ENCODE measurements at places on chromosomes 5 and 9.

GRCh38 chr5:31983851-31984250, 190.3 kb downstream of the GOLPH3 start:
- no peak overlapping the region for H3K4me3 ChIP-seq
- no peak overlapping the region for H3K27ac ChIP-seq
- no peaks in the 10 kb centered on the region for H3K27me3 ChIP-seq

- no peak for DNase-seq
- H3K27me3 ChIP-seq: no peaks in the 10 kb centered on the region
- H3K4me3 ChIP-seq: no peak overlapping the region
- H3K27ac ChIP-seq: peak overlapping the region; percentile 20
- no peaks in the 10 kb centered on the region for H3K36me3 ChIP-seq
Measured at GRCh38 chr9:72592502-72593403, 71.3 kb downstream of the TMC1 start.

- H3K4me1 ChIP-seq: peaks cover 53% of the 10 kb centered on the region
- no peak overlapping the region for H3K4me3 ChIP-seq
- H3K27me3 ChIP-seq: no peaks in the 10 kb centered on the region
- no peaks in the 10 kb centered on the region for H3K36me3 ChIP-seq
Measured at GRCh38 chr5:160167624-160168165, 48.4 kb upstream of the PWWP2A start.

DNA sequence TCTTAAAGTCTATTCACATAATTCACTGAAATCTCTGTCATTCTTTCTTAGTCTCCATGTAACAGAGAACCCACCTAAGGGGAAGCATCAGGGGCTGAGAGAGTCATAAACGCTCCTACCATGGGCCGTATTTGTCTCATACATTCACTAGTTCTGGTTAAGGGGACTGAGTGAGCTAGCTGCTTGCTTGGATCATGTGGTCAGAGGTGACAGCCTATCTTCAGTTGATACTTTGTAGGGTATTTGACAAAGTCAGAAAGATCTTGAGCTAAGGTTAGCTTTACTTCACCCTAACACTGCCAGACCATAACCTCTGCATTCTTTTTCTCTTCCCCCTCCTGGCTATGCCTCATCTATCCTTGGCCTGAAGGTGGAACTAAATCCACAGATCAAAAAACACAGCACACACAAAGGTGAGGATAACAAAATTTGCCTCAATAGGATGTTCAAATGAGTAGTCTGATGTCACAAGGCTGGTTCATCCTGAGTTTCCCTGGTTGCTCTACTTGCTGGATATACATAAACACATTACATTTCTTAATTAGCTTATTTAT, 66.5 kb downstream of the MARCHF3 start:
- H3K27me3 ChIP-seq: no peaks in the 10 kb centered on the region
- no peak overlapping the region for H3K4me3 ChIP-seq
- no peaks in the 10 kb centered on the region for H3K4me1 ChIP-seq
- no peak overlapping the region for H3K27ac ChIP-seq
- H3K36me3 ChIP-seq: no peaks in the 10 kb centered on the region
- no peak for DNase-seq

DNA sequence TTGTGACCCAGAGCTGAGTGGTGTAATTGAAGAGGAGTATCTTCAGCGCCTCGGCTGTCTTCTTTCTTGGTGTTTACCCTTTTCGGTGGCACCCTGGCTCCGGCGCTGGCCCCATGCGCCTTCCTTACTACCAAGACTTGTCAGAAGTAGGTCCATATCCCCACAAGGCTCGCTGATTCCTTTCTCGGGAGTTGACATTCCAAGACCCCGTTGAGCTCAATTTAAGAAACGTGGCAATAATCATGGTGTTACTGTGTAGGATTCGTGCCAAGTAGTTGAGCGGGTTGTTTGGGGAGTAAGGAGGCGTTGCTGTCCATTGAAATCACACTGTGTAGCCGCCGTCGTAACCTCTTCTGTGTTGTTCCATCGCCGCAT, 795 bp downstream of the NDUFAF2 start:
- H3K36me3 ChIP-seq: no peaks in the 10 kb centered on the region
- peak overlapping the region; percentile 74 for H3K4me3 ChIP-seq
- H3K27me3 ChIP-seq: no peaks in the 10 kb centered on the region
- peak; percentile 89 for DNase-seq
- H3K27ac ChIP-seq: peak overlapping the region; percentile 87

- DNase-seq: no peak
- H3K27ac ChIP-seq: no peak overlapping the region
Measured at GRCh38 chr5:144778561-144778960, 607.9 kb downstream of the KCTD16 start.

DNA sequence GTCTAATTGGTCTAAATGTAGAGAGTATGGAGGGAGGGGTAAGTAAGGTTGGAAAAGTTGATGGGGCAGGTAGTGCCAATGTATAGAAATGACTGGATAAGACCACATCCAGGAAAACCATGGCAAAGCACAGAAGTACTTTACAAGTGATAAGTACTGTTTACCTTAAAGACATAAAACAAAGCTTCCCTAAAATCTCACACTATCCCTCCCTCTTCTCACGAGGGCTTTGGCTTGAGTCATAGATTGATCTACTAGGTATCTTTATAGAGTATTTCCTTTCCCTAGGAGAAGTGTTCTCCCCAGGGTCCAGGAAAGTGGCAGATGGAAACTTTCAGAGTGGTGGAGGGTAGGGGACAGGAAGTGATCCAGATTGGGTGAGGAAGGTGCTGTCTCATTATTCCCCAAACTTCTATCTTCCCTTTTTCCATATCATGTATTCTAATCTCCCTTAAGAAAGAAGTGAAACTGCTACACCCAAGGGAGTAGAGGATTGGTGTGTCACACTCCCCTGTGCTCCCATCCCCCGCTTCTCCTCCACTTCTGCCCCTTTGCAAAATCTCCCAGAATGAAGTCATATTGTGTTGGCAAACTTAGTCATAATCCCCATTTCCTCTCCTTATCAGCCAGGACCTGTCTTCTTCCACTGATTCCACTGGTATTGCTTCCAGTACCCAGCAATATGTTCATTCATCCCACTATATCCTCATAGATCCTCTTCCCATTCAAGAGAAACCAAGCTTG, 14.6 kb downstream of the IL33 start:
- peak overlapping the region; percentile 56 for H3K27ac ChIP-seq
- no peak for DNase-seq
- H3K4me1 ChIP-seq: peaks cover 28% of the 10 kb centered on the region

- H3K4me3 ChIP-seq: no peak overlapping the region
- DNase-seq: no peak
- H3K27me3 ChIP-seq: no peaks in the 10 kb centered on the region
Measured at GRCh38 chr9:107169796-107170195, 113.3 kb upstream of the RAD23B start.

DNA sequence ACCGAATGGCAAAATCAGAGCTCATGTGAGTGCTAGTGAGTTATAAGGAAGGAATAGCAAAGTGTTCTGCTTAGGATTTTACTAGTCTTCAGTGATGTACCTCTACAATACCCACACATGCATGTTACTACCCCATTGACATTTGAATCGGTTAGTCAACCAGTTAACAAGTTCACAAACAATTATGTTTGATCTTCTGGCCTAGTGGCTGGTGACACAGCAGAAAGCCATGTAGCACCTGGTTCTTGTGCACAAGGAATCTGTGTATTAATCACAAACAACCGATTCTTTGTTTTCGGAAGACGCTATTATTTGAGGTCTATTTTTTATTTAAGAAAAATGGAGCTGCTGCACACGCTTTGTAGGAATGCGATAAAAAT, 41.9 kb downstream of the NTRK2 start:
- DNase-seq: no peak
- H3K4me3 ChIP-seq: no peak overlapping the region
- H3K27me3 ChIP-seq: no peaks in the 10 kb centered on the region
- H3K4me1 ChIP-seq: no peaks in the 10 kb centered on the region

DNA sequence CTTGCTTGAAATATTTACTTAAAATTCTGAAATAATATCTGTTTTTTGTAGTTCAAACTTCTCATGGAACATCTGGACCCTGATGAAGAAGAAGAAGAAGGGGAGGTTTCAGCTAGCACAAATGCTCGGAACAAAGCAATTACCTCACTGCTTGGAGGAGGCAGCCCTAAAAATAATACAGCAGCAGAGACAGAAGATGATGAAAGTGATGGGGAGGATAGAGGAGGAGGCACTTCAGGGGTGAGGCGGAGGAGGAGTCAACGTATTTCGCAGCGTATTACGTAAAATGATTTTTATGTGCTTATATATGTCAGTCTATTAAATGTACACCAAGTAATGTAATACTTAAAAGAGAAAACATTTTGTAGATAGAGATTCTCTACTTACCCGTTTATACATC, 185.4 kb downstream of the CPLANE1 start:
- no peak for DNase-seq
- H3K27me3 ChIP-seq: no peaks in the 10 kb centered on the region
- no peaks in the 10 kb centered on the region for H3K36me3 ChIP-seq
- H3K27ac ChIP-seq: no peak overlapping the region

- peak overlapping the region; percentile 32 for H3K4me3 ChIP-seq
- H3K36me3 ChIP-seq: no peaks in the 10 kb centered on the region
- peaks cover 6% of the 10 kb centered on the region for H3K4me1 ChIP-seq
Measured at GRCh38 chr9:92964607-92965060, 17.3 kb downstream of the FGD3 start.

DNA sequence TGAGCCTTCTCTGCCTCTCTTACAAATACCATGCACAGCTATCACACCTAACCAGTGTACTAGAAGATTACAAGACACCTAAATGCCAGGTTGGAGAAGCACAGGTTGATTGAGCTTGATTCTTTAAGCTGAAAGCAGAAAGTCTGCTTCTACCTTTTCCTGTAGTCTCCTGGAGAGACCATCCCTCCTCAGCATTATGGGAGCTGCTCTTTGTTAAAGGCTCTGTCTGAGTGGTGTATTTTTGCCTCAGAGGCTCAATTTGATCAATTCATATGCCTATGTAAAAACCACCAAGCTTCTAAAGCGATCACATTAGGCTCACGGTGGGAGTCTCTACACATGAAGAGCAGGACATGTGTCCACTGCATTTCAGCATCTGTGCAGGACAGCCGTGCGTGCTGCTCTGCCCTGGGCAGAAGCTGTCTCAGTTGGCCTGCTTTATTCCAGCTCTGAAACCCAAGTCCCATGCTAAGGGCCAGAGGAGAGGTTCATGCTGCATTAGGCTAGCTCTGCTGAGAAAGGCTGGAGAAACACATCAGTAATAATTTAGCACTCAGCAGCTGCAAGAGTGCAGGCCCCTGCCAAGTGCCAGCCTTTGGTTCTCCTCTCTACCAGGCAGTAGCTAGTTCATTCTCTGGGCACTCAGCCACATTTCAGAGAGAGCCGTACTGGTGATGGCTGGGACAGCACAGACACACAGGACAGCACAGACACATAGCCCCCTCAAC, 41.7 kb downstream of the TMEM167A start:
- no peak overlapping the region for H3K27ac ChIP-seq
- no peaks in the 10 kb centered on the region for H3K27me3 ChIP-seq
- H3K4me1 ChIP-seq: no peaks in the 10 kb centered on the region
- no peaks in the 10 kb centered on the region for H3K36me3 ChIP-seq
- no peak overlapping the region for H3K4me3 ChIP-seq

DNA sequence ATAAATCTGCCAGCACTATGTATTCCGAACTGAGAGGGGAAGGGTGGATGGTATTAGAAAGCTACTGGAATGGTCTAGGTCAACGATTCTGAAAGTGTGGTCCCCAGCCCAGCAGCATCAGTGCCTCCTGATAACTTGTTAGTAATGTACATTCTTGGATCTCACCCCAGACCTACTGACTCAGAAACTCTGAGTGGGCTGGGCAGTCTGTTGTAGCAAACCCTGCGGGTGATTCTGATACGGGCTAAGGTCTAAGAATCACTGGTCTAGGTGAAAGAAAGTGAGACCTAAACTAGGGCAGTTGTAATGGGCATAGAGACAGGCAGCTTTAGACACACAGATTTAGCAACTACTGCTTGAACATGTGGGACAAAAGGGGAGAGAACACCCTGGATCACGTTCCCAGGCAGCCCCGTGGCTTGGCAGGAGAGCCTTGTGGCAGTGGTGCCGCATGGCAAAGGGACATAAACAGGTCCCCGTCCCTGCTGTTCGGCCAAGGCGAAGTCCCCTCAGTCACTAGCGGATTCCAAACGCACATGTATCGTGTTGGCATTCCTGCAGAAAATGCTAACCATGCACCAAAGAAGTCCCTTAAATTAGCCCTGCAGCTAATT, 216.3 kb downstream of the TTLL11 start:
- H3K4me1 ChIP-seq: no peaks in the 10 kb centered on the region
- H3K27ac ChIP-seq: no peak overlapping the region
- DNase-seq: no peak
- no peaks in the 10 kb centered on the region for H3K36me3 ChIP-seq
- no peaks in the 10 kb centered on the region for H3K27me3 ChIP-seq
- no peak overlapping the region for H3K4me3 ChIP-seq

DNA sequence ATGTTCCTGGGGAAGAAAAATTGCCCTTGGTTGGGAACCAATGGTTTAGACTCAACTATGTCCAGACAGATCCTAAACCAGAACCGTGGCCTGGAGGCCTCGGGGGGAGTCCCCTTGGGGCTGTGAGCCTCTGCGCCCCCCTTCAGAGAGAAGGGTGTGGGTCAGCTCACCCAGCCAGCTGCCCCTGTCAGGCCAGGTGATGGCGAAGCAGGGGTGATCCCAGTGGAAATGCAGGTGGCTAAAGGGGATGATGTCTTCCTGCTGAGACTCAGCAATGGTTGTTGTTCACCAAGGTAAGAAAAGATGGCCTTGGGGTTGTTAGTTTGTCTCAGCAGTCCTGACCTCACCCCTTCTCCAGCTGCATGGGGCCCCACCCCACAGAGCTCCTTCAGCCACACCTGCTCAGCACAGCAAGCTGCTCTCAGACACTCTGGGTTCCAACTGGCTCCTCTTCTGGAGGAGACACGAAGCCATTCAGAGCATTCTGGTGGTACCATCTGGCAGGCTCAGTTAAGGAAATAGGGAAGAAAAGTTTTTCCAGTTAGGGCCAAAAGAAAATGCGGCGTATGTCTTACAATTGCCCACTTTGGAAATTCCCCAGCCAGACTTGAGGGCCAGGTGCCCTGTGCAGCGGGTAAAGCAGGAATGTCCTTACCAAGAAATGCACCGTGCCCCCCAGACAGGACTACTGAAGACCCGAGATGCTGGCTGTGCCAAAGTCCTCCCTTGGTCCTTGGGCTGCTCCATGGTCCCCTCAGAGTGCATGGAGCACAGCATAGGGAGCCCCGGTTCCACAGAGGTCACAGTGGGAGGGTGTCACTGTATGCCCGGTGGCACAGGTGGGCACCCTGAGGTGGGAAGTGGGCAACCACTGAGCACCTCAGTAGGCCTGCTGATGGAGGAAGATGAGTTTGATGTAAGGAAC, 90.2 kb downstream of the NSUN2 start:
- H3K4me3 ChIP-seq: no peak overlapping the region
- peak; percentile 84 for DNase-seq
- no peak overlapping the region for H3K27ac ChIP-seq
- H3K36me3 ChIP-seq: no peaks in the 10 kb centered on the region
- no peaks in the 10 kb centered on the region for H3K4me1 ChIP-seq

- no peak for DNase-seq
- H3K4me1 ChIP-seq: no peaks in the 10 kb centered on the region
Measured at GRCh38 chr9:129769669-129770068, 16.8 kb upstream of the PTGES start.

Data from vagina (tissue), 2 donors.